ENCODE measurements at places on chromosomes 1 and 21.

GRCh38 chr1:212504171-212504803 lies 71.6 kb downstream of the NENF start:
- DNase-seq, result no peak

DNA sequence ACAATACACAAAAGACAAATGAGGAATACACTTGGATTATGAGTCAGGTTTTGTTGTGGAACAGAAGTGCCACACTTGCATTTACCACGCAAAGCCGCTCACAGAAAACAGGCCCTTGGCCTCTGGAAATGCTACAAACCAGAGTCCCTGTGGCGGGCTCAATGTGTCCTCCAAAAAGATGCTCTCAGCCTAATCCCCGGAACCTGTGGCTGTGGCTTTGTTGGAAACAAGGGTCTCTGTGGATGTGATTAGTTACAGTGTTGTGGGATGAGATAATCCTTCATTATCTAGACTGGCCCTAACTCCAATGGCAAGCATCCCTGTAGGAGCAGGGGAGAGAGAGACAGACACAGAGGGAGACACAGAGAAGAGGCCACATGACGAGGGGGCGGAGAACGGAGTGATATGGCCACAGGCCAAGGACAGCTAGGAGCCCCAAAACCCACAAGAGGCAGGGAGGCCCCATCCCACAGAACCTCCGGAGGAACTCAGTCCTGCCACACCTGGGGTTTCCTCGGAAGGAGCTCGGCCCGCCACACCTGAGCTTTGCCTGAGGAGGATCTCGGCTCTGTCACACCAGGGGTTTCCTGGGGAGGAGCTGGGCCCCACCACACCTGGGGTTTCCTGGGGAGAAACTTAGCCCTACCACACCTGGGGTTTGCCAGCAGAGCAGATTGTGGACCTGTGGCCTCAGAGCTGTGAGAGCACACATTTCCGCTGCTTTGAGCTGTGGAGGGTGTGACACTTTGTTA lies 55.4 kb downstream of the NPHP4 start:
- no peak for DNase-seq

- no peak for DNase-seq
Observed at GRCh38 chr1:23188434-23188884, 19.8 kb upstream of the LUZP1 start.

- no peak for DNase-seq
Observed at GRCh38 chr1:108657356-108658080, 3.4 kb downstream of the HENMT1 start.

- no peak for DNase-seq
Observed at GRCh38 chr1:4755864-4756504, 101.6 kb downstream of the AJAP1 start.

- no peak for DNase-seq
Observed at GRCh38 chr1:212141404-212141803, 105.9 kb downstream of the DTL start.

GRCh38 chr1:16631248-16632043 lies 18.1 kb upstream of the NBPF1 start:
- DNase-seq, result peak; percentile 1

- peak; percentile 82 for DNase-seq
Observed at GRCh38 chr1:155134880-155135414, 705 bp upstream of the SLC50A1 start.

GRCh38 chr1:227897704-227898438 lies 49.9 kb downstream of the WNT9A start:
- no peak for DNase-seq

DNA sequence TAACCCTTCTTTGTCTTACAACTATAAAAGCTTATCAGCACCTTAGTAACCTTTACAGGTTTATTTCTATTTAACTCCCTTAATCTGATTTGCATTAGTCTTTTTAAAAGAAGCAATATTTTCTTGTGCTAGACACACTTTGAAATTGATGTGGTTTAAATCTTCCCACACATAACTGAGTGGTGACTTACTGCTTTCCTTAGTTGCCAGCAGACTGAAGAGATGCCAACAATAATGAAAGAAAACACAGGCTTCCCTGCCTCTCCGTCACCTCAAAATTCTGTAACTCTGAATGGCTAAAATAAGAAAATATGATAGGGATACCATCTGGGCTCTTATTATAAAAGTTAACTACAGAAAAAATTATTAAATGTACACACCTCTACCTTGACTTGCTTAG lies 196.8 kb downstream of the PTBP2 start:
- no peak for DNase-seq

- DNase-seq, result no peak
Observed at GRCh38 chr1:109909561-109909960, 1.1 kb upstream of the CSF1 start.

- DNase-seq, result no peak
Observed at GRCh38 chr1:177354247-177354646, 183.5 kb downstream of the BRINP2 start.

GRCh38 chr1:114061121-114061830 lies 82.0 kb downstream of the OLFML3 start:
- no peak for DNase-seq

DNA sequence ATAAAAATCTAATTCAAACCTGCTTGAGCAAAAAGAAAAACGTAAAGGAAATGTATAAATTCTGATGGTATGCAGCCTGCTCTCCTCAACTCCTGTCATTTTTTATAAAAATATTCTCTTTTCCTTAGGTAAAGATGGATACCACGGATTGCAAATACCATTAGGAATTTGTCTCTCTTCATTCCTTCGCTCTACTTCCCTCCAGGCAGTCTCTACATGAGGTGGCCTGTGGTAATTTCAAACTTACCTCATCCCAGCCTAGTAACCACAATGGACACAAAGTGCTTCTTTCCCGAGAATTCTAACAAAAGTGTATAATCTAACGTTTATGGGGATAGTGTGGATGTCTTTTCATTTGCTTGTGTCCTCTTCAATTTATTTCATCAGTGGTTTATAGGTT lies 239.5 kb upstream of the LRRC7 start:
- DNase-seq, result no peak

- no peak for DNase-seq
Observed at GRCh38 chr1:28159243-28159642, 17.2 kb downstream of the PTAFR start.

GRCh38 chr1:158020886-158021620 lies 27.6 kb downstream of the KIRREL1 start:
- no peak for DNase-seq

DNA sequence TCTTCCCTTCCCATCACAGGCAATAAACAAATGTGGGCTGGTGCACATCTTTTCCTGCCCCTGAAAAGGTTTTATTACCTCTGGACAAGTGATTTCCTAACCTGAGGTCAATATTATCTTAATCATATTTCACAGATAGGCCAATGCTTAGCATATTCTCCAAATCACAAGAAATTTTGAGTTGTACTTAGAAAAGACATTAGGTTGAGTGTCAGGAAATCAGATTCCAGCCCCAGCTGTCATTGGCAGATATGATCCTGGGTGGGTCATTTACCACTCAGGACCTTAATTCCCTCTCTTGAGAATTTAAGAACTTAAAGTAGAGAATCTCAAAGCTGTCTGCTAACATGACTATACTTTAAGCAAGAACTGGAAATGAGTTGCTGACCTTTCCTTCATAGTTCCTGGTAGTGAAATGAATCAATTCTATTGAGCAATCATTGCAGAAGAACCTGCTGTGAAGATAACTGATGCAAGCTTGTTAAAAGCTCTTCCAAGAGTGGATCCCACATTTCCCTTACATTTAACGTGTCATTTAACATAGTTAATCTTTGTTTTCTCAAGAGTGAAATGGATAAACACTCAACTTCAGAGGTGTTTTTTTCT lies 46.4 kb upstream of the CR2 start:
- DNase-seq, result no peak

DNA sequence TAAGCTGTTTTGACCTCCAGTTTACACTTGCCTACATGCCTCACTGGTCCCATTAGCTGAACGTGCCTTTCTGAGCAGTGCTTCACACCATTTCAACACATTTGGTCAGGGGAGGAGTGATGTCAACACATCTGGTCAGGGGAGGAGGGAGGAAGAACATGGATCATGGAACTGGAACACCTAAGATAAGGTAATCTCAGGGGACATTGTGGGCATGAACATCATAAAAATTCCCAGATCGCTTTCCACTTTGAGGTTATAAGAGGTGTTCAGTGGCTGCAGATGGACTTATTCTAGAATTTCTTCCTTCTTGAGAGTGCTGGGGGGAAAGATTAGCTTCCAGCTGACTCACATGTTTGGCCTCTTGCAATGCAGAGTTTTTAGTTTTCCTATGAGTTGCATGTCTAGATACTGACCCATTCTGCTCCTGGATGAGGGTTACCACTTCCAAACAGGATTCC lies 2.0 kb downstream of the QSOX1 start:
- DNase-seq, result no peak

DNA sequence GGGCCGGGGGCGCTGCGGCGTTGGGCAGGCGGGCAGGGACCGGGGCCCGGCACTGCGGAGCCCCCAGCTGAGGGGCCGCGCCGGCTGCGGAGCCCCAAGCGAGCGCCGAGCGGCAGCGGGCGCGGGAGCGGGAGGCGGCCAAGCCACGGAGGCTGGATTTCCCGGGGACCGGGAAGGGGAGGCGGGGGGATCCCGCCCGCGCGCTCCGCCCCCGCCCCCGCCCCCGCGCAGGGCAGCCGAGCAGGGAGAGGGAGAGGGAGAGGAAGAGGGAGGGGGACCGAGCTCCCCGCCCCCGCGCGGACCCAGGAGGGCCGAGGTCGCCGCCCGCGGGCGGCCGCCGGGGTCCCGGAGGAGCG lies at the start of gene DLGAP3:
Gene DLGAP3, minus strand, starts transcription at position 154 of the 356 bp plus-strand sequence. CDS start 24,267 bp downstream, outside the sequence.
- peak; percentile 7 for DNase-seq

- DNase-seq, result no peak
Observed at GRCh38 chr21:29193072-29193471, 62.6 kb downstream of the MAP3K7CL start.

DNA sequence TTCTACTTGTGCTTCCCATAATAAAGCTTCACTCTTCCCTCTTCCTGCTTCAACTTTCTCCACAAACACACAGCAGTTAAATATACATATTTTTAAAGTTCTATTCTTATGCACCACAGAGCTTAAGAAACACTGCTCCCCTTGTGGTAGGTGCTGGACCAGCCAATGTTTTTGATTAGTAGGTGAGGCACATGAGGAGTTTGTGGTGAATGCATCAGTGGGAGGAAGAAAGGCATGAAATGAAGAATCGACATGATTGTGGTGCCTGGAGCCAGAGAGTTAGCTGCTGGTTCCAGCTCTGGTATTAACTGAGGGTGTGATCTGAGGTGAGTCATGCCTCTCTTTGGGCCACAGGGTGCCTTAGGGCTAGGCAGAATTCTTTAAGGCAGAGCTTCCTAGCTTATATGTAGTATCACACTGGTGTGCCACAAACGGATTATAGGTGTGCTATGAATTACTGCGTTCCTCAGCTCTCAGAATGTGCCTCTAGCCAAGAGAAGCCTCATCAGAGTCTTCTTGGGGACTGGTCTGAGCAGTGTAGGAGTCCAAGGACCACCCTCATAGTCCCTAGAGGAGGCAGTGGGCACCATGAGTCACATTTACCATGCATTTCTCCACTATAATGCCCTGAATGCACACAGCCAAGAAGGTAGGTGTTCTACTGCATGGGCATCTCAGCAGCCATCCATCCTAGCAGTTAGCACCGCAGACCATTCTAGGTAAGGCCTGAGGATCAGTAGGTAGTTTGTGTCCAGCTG lies 97.4 kb upstream of the SGIP1 start:
- peak; percentile 68 for DNase-seq

GRCh38 chr1:204714194-204714860 lies 28.8 kb upstream of the LRRN2 start:
- no peak for DNase-seq

- no peak for DNase-seq
Observed at GRCh38 chr1:78501203-78501602, 10.4 kb downstream of the PTGFR start.

DNA sequence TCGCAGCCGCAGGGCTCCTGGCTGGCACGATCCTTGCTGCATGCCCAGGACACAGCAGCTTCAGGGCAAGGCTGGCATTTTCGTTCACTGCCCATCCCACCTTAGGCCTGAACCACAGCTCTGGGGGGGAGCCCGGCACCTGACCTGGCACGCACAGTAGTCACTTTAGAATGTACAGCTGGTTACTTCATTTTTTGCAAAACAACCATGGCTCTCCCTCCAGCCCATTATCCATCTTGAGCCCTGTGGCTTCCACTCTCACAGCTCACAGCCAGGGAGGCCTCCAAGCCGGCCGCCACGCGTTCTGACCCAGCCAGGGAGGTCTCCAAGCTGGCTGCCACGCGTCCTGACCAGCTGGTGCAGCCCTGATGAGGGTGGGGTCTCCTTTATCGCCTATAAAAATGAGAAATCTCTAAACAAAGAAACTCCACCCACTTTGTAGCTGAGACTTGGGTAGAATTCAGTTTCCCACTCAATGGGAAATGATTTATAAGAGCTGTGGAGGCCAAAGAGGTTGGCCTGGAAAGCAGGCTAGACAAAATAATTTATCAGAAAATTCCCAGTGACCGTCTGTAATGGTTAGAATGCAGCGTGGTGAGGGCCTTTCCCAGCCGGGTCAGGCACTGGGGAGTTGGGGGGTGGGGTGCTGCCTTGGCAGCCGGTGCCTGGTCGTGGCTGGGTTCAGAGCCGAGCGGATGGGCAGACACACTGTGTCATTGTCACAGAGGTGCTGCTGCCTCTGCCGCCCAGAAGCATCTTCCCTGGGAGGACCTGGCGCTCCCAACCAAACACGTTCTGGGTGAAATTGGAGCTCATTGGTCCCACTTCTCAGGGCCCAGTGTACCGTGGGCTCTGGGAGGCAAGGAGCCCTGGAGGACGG lies 54.6 kb upstream of the ACTRT2 start:
- no peak for DNase-seq

GRCh38 chr1:187928288-187928687 lies 1099.5 kb downstream of the PLA2G4A start:
- no peak for DNase-seq

- no peak for DNase-seq
Observed at GRCh38 chr1:148289647-148290046, 137.6 kb upstream of the NBPF11 start.

- DNase-seq, result no peak
Observed at GRCh38 chr1:3988431-3988830, 88.4 kb upstream of the C1orf174 start.

GRCh38 chr1:20165522-20165951 lies 20.4 kb upstream of the UBXN10 start:
- no peak for DNase-seq

GRCh38 chr1:41417746-41418145 lies 56.5 kb downstream of the FOXO6 start:
- no peak for DNase-seq

- peak; percentile 24 for DNase-seq
Observed at GRCh38 chr1:235304549-235305451, 23.2 kb downstream of the ARID4B start.
